Skeletal muscle cell (primary cell): ENCODE measurements at places on chromosomes 3 and 15.

DNA sequence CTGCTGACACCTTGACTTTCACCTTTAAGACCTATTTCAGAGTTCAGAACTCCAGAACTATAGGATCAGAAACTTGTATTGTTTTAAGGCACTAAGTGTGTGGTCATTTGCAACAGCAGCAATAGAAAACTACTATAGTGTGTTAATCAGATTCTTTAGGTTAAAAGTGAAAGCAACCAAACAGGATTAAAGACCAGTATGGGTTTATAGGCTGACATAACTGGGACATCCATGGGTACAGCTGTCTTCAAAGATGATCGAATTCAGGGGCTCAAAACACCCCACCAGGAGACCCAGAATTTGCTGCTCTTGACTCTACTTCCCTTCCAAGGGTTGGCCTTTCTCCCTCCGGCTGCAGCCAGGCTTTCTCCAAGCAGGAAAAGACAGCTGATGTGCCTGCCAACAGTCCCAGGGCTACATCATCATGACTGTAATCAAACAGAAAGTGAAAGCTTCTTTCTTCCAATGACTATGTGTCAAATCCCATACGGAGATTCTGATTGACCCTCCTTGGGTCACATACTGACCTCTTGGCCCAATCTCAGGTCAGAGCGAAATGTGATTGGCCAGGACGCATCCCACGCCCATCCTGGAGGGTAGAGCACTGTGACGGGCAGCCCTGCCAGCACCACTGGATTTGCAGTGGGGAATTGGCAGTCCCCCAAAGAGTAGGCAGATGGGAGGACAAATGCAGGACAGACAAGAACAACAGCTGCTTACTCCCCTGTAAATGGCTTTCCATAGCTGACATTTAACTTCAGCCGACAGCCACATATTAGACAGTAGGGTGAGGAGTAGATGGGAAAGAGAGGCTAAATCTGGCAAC, 51.4 kb upstream of the RNF7 start:
- peak; percentile 37 for DNase-seq

DNA sequence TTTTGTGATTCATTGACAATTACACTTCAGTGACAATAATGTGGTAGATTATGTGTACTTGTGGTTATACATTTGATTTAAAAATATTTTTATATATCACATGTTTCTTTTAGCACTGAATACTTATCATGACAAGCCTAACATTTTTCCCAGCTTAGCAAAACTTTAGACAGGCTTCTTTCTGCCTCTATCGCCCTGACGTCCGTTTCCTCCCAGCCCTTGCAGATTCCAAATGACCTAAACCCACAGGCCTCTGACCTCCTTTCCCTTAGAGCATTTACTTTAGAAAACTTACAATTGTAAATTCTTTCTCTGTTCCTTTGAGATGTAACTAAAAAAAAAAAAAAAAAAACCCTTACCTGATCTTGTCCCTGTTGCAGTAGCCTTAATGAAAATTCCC, 326.1 kb downstream of the UNC13C start:
- DNase-seq = no peak

GRCh38 chr15:29103824-29104565, 165.6 kb downstream of the NSMCE3 start:
- peak; percentile 57 for DNase-seq

DNA sequence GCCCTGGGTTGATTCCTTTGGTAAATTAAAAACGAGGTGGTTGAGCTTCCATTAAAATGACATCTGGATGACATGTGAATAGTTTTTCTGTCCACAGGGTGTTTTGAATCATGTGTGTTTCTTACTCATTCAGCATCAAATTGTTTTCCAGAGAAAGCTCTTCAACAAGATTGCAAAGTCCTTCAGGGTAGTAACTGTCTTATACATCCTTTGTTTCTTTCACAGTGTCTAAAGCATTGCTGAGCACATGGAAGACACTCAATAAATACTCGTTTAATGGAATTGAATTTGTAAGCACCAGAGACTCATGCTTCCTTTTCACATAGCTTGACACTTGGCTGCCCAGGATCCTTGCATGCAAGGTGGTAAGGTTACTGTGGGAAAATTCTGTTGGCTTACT, 223.1 kb upstream of the CNTN6 start:
- no peak for DNase-seq

DNA sequence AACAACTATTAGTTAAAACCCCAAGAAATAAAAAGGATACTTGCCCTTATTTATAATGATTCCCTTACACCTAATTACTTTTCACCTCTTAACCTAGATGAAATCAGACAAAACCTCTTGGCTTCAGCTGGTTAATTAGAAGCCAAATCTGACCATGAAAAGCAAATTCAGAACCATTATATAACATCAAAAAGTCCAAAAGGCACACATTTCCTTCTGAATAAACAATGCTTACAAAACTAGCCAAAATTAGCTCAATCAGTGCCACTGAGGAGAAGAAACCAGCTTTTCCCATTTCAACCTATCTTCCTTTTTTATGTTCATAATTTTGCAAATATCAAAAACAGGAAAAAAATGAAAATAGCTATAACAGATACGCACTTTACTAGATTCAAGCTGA, 3.2 kb downstream of the EHHADH start:
- DNase-seq = no peak

DNA sequence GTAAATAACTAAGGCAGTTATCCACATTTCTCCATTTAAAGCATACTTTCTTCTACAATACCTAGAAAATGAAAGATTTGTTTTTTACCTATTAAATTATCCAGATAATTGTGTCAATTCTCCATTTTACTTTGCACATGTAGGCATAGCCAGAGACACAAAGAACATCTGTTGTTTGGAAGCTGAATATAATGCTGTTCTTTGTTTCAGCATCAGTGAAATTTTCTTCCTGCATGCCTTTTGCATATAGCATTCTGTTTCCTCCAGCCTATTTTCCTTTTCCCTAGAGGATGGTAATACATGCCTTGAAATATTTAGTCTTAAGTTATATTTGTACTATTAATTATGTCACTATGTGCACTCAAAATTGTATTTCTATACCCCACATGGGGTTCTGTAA, 233.7 kb downstream of the CNTN6 start:
- DNase-seq = no peak
